Caudate nucleus (tissue), 63 donors: ENCODE measurements at places on chromosomes 1 and 21.

- no peak for DNase-seq
These were observed 55.1 kb downstream of the COL18A1 start for GRCh38 chr21:45460011-45460565.

- DNase-seq: no peak
These were observed 137.1 kb downstream of the PROX1 start for GRCh38 chr1:214124915-214125314.

- no peak for DNase-seq
These were observed 23.2 kb downstream of the SLC44A5 start for GRCh38 chr1:75587692-75588091.

DNA sequence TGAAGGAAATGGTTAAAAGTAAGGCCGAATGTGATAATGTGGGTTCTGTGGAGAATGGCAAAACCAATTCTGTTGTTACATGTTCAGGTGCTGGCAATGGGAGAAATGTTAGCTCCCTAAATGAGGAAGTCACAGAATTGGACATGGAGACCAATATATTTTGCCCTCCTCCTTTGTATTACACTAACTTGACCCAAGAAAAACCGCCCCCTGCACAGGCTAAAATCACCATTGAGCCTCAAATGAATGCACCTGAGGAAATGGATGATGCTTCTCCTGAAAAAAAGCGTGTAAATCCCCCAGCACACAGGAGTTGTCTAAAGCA is 932 bp downstream of the MAP10 start:
- no peak for DNase-seq

DNA sequence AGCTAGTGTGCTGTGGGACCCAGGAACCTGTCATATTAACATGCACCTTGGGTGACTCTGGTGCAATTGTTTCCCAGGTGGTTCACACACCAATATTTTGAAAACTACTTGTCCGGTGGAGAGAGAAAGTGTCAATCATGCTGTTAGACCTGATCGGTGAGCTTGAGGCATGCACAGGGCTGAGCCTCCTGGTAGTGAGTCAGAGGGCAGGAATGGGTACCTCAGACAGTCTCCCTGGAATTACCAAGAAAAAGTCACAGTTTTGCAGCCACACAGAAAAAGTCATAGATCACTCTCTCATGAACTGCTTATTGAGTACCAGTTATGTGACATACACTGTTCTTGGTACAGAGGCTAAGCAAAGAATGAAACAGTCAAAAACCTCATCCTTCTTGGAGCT is 140.1 kb upstream of the NFIA start:
- no peak for DNase-seq

- no peak for DNase-seq
These were observed 1.7 kb upstream of the TRAPPC10 start for GRCh38 chr21:44010429-44010828.

DNA sequence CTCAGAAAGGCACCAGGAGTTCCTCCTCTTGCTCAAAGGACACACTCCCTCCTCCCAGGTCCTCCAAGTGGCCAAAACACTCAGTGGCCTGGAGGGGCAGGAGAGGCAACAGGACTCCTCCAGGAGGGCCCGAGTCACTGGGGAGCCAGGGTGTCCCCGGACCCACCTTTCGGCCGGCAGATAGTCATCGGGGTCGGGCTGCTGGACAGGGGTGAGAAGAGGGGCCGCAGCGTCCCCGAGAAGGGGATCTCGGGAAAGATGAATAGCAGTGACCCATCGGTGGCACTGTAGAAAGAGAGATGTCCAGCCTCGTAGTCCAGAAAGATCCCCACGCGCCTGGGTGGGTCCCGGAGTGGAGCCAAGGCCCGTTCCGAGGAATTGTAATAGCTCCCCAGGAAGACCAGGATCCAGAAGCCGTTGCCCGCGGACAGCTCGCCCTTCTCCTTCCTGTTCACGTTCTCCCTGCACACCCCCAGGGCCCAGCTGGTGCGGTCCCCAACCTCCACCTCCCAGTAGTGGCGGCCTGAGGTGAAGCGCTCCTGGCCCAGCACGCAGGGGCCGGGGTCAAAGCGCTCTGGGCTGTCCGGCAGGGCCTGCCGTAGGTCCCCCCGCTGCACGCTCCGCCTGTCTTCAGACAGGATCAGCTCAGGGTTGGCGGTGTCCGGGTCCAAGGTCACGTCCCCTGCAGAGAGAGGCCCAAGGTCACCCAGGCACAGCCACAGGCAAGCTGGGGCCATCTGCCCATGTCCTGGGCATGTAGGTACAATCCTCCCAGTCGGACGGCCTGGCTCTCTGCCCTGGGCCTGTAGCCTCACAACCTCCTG is 11.9 kb downstream of the TRIM11 start:
- no peak for DNase-seq

DNA sequence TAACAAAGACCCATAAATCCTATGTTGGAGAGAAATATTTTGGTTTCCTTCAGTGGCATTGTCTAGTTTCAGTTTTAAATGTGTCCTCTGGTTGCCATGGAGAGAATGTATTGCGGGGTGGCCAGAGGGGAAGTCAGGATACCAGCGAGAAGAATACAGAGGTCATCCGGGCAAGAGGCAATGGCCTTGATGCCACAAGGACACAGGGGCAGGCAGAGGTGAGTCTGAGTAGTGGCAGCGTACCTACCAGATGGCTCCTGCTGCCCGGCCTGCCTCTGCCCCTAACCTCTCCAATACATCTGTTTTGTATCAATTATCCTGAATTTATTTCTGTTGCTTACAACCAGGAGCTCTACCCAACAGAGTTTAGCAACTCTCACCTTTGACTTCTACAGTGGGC is 14.9 kb downstream of the KLHDC7A start:
- no peak for DNase-seq

- no peak for DNase-seq
These were observed 64.7 kb downstream of the VAV3 start for GRCh38 chr1:107900090-107900945.

DNA sequence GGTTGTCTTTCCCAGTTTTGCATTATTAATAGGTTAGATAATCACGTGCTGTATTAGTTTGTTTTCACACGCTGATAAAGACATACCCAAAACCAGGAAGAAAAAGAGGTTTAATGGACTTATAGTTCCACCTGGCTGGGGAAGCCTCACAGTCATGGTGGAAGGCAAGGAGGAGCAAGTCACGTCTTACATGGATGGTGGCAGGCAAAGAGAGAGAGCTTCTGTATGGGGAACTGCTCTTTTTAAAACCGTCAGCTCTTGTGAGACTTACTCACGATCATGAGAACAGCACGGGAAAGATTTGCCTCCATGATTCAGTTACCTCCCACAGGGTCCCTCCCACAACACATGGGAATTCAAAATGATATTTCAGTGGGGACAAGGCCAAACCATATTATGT is 2.3 kb upstream of the VCAM1 start:
- no peak for DNase-seq

- no peak for DNase-seq
These were observed 40.2 kb upstream of the KIF1B start for GRCh38 chr1:10170239-10170574.

DNA sequence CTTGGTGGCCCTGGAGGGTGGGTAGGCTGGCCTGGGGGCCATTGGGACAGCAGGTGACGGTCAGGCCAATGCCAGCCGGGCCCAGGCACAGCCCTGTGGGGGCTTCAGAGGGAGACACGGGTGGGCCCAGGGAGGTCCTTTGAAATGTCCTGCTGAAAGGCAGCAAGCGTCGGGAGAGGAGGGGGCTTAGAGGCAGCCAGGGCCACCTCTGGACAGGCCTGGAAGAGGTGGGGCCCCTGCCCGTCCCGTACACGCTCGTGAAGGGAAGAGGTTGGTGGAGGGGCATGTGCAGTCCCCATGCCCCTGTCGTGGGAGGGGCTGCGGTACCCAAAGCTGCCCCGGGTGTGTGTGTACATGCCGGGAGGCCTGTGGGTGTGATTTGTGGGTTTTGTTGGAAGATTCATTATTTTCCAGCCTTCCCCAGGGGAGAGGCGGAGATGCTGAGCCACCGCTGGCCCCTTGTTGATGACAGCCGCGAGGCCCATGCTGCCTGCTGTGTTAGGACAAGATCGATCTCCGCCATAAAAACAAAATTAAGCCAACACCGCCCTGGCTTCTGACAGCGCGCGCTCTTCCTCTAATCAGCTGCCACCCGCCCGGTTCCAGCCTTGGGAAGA is 3.4 kb upstream of the PLCH2 start:
- DNase-seq: no peak

- no peak for DNase-seq
These were observed 88.5 kb upstream of the SOD1 start for GRCh38 chr21:31570824-31571566.

DNA sequence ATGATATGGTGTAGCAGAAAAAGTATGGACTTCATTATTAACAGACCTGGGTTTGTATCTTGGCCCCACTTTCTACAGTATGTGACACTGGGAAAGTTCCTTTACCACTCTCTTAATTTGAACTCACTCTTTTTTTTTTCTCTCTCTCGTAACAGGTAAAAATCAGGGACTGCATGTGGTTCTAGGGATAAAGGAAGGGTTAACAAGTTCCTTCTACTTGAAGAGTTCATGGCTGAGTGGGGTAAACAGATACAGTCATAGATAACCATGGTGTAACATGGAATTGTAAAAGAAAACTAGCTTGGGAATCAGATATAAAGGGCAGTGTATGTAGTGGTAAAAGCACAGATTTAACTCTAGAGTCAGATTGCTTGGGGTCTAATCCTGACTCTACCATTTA is 21.2 kb downstream of the ZYG11B start:
- DNase-seq: no peak

DNA sequence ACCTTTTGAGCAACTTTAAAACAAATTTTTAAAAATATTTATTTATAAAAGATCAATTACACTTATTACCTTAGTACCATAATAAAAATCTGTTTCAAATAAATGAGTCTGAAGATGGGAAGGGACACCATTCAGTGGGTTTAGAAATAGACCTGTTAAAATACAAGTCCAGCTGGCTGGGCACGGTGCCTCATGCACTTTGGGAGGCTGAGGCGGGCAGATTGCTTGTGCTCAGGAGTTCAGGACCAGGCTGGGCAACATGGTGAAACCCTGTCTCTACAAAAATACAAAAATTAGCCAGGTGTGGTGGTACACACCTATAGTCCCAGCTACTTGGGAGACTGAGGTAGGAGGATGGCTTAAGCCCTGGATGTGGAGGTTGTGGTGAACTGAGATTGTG is 57.0 kb downstream of the ITSN1 start:
- DNase-seq: no peak

- peak; percentile 47 for DNase-seq
These were observed 58.4 kb downstream of the PLXNA2 start for GRCh38 chr1:208185801-208186231.

- DNase-seq: no peak
These were observed 25.7 kb upstream of the BACE2 start for GRCh38 chr21:41142051-41142795.

DNA sequence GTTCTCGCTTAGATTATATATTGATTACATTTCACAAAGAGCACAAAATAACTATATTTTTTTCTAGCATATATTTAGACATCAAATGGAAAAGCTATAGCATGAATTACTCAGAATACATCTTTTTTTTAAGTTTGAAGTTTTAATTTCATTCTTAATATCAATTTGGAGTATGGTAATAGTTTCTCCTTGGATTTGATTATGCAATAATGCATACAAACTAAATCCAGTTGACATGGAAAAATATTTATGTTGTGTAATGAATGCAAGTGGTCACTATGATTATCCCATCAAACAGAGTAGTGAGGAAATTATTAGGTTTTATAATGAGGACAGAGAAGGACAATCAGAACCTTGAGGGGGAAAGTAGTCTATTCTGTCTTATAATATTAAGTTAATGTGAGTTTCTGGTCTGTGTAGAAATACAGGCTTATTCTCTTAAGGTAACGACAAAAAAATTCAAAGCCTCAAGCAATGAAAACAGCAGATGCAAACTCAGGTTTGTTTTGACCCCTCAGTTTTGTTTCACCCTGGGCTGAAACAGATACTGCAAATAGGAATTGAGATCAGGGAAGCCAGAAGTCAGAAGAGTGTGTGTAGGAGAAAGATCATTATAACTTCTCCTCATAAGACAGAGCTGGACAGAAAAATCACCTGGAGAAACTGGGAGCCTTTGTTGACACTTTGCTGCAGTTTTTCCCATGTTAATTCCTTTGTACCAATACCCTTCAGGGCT is 23.7 kb downstream of the LRRC8B start:
- no peak for DNase-seq

- no peak for DNase-seq
These were observed 463.9 kb upstream of the CXADR start for GRCh38 chr21:17048974-17049373.
